Upper lobe of right lung (tissue), 1 donor: ENCODE measurements at places on chromosomes 7 and 10. TPM values are rescaled to one million over a fixed set of nuclear protein-coding genes. Genes with fewer than 3 reads are reported as not detected.

Gene TBC1D12
- total RNA-seq: 11.1 TPM

Gene ITGA8
- total RNA-seq: 33.9 TPM

Gene ZNF736
- total RNA-seq: 13.5 TPM

Gene ANKRD61
- total RNA-seq: not detected

Gene VIPR2
- total RNA-seq: 4.5 TPM

Gene ANKRD30A
- 0.12 TPM for total RNA-seq

Gene CYP26C1
- total RNA-seq: 0.35 TPM

Gene ZEB1
- total RNA-seq: 55.2 TPM

Gene FBXO24
- total RNA-seq: 1.4 TPM

Gene TCAF2
- 4.4 TPM for total RNA-seq

Gene RBP3
- not detected for total RNA-seq

Gene RAMP3
- total RNA-seq: 255 TPM

Gene SAP25
- 6.4 TPM for total RNA-seq

Gene FUOM
- 21.2 TPM for total RNA-seq

Gene LRCH4
- total RNA-seq: 88.0 TPM

Gene ZNF479
- total RNA-seq: not detected

Gene PDE6C
- not detected for total RNA-seq

Gene RAB18
- total RNA-seq: 89.2 TPM

Gene ZP3
- total RNA-seq: 0.84 TPM

Gene NUTM2E
- not detected for total RNA-seq

Gene ATRNL1
- 0.93 TPM for total RNA-seq

Gene CALD1
- total RNA-seq: 213 TPM

Gene H2BK1
- not detected for total RNA-seq

Gene LRMDA
- 20.0 TPM for total RNA-seq

Gene EBF3
- total RNA-seq: 0.20 TPM

Gene NUTM2D
- total RNA-seq: 5.1 TPM

Gene MEST
- 57.5 TPM for total RNA-seq

Gene ADARB2
- 1.2 TPM for total RNA-seq

Gene TYW1B
- total RNA-seq: 6.7 TPM

Gene SPDYE3
- not detected for total RNA-seq

Gene OTUD1
- total RNA-seq: 29.4 TPM

Gene SORCS3
- not detected for total RNA-seq

Gene GIMAP2
- 33.0 TPM for total RNA-seq

Gene CFTR
- 28.0 TPM for total RNA-seq

Gene EPO
- total RNA-seq: not detected

Gene C10orf90
- total RNA-seq: not detected

Gene SEMA3A
- 12.0 TPM for total RNA-seq

Gene LMOD2
- 0.17 TPM for total RNA-seq

Gene IL2RA
- 4.3 TPM for total RNA-seq

Gene CYREN
- 39.3 TPM for total RNA-seq

Gene C10orf53
- not detected for total RNA-seq

Gene AGBL3
- 3.9 TPM for total RNA-seq

Gene IFIT1B
- total RNA-seq: not detected

Gene CXCL12
- total RNA-seq: 40.8 TPM

Gene LIPJ
- total RNA-seq: not detected

Gene GDF10
- total RNA-seq: 16.8 TPM

Gene SMO
- total RNA-seq: 4.0 TPM

Gene NACAD
- total RNA-seq: 2.3 TPM

Gene ACTR3C
- total RNA-seq: 20.1 TPM
